ENCODE measurements at places on chromosomes 4 and X.

- DNase-seq = no peak
Measured at GRCh38 chr4:163755013-163755412, 260.5 kb downstream of the TMA16 start.

GRCh38 chr4:156811963-156812362, 159.6 kb downstream of the PDGFC start:
- DNase-seq = no peak

DNA sequence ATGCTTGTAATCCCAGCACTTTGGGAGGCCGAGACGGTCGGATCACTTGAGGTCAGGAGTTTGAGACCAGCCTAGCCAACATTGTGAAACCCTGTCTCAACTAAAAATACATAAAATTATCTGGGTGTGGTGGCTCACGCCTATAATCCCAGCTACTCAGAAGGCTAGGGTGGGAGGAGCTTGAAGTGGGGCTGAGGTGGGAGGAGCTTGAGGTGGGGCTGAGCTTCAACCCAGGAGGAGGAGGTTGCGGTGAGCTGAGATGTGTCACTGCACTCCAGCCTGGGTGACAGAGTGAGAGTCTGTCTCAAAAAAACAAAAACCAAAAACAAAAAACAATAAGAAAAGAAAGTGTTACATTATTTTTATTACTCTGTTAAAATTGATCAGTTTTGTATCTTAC, 1164.4 kb upstream of the IGFBP7 start:
- no peak for DNase-seq

DNA sequence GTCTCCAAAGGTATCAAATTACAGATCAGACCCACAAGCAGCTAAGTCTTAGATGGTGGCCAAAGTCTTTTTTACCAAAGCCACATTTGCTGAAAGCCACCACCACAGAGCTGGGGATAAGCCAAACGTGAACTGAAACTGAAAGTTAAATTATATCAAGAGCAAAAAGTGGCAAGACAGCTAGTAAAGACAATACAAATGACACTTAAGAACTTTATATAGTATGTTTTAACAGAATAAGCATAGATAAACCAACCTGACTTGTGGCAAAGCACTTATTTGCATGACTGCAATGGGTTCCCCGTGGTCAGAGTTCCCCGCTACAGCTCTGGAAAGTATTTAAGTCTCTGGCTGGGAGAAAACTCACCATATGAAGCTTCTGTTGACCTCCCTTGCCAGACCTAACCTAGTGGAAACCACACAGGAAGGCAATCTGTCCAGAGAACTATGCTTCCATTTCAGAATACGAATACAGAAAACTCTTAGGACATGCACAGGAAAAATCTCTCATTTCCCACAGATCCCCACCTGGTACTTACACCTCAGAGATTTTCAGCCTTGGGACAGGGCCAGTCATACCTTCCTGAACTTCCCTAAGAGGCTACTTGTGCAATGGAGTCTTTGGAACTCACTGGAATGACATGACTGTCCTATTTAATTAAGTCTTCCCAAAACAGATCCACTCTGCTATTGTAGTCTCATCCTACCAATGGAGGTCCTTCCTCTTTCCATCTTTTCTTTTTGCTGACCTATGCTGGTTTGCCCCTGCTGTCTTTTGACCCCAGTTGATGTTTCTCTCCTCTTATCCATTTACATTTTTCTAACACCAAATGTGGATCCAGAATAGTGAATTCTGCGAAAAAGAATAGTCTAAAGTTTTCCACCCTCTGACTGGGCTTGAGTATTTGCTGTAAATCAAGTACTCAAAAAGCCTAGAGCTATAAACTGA, 225.1 kb downstream of the NR3C2 start:
- peak; percentile 36 for DNase-seq

GRCh38 chr4:8517946-8518345, 62.2 kb upstream of the GPR78 start:
- no peak for DNase-seq

DNA sequence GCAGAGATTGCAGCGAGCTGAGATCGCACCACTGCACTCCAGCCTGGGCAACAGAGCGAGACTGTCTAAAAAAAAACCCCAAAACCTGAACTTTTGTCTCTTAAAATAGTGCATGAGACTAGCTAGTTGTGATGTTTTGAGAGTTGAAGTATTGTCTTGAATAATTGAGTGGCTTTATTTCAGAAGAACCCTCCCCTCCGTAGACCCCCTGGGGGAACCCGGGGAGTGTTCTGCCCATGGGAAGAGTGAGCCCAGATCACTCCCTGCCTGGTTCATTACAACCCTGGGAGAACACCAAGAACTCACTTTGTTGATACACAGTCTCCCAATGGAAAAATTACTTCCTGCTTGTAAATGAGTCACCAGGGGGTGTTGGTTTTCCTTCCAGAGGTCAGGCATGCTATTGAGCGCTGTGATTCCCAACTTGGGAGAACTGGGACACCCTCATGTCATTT, 65.3 kb upstream of the SHISA3 start:
- DNase-seq = no peak

GRCh38 chr4:102733084-102733483, 27.7 kb downstream of the MANBA start:
- DNase-seq = no peak

DNA sequence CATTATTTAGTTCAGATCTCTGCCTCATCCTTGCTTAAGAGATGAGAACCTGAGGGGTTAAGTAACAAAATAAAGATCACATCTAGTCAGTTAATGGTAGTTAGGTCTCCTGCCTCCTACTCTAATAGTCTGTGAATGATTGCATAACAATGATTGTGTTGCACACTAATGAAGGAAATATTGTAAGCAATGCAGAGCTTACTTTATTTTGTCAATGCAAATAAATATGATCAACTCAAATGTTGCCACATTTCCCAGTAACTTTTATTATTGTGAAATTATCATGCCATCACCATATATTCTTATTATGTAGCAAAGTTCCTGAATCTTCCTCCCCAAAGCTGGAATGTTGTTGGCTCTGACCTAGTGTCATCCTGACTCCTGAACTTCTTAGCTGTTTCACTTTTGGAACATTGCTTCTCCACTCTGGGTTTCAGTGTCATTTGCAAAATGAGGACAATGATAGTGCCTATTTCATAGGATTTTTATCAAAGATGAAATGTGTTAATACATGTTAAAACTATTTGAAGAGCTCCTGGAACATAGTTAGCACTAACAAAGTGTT, 17.0 kb upstream of the GABRA4 start:
- no peak for DNase-seq

GRCh38 chr4:88070031-88070430, 62.6 kb downstream of the PKD2 start:
- DNase-seq = no peak

GRCh38 chr4:128416921-128417320, 129.3 kb upstream of the PGRMC2 start:
- DNase-seq = no peak

- DNase-seq = no peak
Measured at GRCh38 chr4:153933915-153934687, 145.2 kb upstream of the SFRP2 start.

DNA sequence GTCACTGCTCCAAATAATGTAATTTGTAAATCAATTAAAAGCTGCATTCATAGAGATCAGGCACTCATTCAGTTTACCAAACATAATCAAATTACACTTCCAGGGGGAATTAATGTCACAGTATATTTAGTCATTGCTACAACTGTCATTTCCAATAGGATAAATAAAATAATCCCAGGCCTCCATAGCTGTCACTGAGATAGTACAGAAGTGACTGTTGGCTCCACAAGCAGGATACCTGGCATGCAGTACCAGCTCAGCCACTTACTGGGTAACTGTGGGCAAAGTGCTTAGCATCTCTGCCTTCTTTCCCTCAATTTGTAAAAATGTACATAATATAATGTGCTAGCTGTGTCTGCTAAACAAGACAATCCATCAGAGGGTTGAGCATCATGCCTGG, 128.1 kb downstream of the CAMK2D start:
- no peak for DNase-seq

DNA sequence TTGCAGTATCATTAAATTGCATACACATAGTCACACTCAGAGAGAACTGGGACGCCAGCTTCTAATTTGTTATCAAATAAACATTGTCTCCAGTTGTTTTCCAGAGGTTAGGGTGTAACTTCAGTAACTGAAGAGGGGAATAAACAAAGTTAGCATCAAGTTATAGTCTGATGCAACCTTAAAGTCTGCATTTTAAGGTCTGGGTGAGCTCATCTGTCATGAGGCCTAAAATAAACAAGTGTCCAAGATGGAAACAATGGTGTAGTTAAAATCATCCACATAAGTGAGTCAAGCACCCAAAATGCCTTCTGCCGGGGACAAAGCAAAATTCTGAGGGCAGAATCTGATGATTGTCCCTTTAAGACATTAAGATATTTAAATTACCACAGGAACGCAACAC, 70.3 kb upstream of the EMCN start:
- no peak for DNase-seq

- no peak for DNase-seq
Measured at GRCh38 chr4:47692691-47693090, 145.2 kb downstream of the CORIN start.

DNA sequence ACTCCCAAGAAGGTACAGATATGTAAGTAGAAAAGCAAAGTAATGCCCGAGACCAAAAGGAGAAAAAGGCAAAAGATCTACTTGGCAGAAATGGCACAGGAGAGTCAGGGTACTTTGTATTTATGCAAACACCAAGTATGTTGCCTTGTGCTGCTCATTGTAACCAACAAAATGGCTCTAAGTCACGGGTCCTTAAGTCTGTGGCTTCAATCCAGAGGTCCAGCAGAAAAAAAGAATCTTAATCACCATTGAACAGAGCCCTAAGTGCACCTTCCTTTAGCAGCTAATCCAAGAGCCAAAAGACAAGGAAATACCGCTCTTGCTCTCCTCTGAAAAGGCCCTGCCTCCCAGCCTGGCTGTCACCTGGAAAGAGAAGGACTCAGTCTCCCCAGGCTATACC, 324.9 kb upstream of the PPARGC1A start:
- DNase-seq = no peak

DNA sequence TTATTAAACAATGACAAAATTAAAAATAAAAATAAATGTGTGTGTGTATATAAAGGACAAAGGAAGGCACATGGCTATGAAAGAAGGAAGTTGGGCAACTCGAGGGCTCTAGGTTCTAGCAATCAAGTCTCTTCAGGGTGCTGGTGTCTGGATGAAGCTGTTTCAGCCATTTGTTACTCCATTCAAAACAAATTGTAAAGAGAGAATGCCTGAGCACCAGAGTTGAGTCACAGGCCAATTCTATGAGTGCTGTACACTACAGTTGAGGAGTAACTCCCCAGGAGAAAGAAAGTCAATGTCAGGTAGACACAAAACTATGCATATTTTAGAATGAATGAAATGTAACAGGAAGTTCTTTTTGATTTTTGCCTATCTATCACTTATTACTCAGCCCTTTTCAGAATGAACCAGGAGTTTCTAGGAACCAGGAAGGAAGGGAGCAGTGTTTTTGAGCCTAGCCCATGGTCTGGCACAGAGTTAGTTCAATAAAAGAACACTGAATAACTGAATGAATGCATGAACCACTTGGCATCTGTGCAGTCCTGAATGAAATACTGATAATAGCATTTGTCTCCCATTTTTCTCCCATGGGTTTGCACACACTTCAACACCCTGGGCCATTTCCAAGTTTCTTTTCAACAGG, 151.7 kb upstream of the CPEB2 start:
- no peak for DNase-seq

- no peak for DNase-seq
Measured at GRCh38 chr4:136713140-136713539, 819.2 kb downstream of the PCDH18 start.

- DNase-seq = no peak
Measured at GRCh38 chr4:90833706-90834105, 706.5 kb downstream of the CCSER1 start.

DNA sequence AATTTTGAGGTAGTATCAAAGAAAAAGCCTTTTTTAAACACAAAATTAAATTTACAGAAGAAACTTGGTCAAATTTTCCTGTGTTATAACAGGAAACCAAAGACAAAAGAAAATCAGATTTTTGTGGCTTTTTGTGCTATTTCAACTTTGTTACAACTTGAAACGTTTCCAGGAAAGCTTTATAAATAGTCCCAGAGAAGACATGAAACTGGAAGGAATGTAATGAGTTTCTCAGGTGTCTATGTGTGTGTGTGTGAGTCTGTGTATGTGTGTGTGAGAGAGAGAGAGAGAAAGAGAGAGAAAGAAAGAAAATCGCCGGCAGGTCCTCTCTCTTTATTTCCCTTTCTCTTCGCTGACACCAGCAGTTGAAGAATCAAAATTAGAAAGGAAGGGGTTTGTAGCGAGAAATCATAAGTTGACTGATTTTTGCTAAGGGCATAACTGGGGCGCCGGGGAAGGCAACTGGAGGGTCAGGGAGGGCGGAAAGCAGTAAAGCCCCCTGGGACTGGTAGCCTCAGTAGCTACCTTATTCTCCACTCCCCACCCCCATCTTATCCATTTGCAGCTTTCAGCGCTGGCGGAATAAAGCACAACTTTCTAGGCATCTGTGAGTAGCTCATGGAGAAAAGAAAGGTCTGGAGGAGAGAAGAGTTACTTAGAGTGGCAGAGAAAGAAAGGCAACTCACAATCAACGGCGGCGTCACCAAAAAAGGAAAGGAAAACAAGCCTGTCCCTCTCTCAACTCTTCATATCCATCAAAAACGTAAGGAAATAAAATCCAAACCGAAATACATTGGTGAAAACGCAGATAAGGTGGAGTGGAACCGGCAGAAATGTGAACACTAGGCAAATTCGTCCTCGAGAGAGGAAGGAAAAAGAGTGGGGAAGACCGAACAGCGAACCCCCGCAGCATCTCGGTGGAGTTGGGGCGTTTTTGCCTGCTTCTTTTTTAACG, 1.3 kb downstream of the TMEM47 start:
- DNase-seq = no peak

- DNase-seq = no peak
Measured at GRCh38 chr4:4541040-4541631, 712 bp downstream of the STX18 start.

- no peak for DNase-seq
Measured at GRCh38 chr4:5718411-5718810, 7.4 kb downstream of the EVC start.

- no peak for DNase-seq
Measured at GRCh38 chrX:70436343-70436742, 8.3 kb upstream of the DLG3 start.

DNA sequence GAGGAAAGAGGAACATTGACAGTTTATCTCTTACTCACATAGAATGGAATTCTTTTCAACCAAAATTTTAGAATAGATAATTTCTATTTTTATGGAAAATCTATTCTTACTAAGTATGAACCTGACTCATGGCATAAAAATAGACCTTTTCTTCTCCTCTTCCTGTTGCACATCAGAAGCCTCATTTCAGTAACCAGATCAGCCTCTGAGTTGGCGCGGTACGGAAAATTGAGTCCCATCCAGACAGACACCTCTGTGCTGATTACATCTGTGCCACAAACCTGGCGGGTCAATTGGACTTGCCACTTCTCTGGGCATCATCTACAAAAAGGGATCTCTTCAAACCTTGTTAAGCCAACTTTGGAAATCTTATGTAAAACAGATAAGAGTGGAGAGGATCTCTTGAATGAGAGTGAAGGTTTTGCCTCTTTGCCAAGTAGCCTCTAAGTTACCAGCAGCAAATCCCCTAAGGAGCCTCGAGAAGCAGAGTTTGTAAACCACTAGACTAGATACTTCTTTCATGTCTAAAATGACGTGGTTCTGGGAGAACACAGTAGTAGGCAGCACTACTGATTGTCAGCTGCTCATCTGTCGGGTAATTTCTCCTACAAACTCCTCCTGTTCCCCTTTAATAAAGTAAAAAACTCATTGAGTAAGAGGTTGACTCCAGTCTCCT, 37.4 kb downstream of the TENM3 start:
- no peak for DNase-seq

GRCh38 chr4:113673450-113673849, 88.1 kb downstream of the CAMK2D start:
- DNase-seq = no peak
